ENCODE measurements at places on chromosomes 5 and 9.

GRCh38 chr9:74498621-74499095, 1.5 kb downstream of the RORB start:
- peak; percentile 31 for DNase-seq

- DNase-seq: no peak
Measured at GRCh38 chr5:172533399-172534228, 79.3 kb upstream of the SH3PXD2B start.

DNA sequence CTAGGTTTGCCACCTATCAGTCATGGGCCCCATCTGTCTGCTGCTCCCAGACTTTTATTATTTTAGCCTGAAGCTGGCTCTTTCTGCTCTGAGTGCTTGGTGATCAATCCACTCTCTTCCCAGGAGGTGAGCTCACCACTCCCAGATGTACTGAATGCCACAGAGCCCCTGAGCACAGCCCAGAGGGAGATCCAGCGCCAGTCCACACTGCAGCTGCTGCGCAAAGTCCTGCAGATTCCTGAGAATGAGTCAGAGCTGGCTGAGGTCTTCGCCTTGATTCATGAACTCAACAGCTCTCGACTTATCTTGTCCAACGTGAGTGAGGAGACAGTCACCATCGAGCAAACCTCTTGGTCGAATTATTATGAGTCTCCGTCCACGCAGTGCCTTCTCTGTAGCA, 36.0 kb downstream of the HMGXB3 start:
- no peak for DNase-seq

DNA sequence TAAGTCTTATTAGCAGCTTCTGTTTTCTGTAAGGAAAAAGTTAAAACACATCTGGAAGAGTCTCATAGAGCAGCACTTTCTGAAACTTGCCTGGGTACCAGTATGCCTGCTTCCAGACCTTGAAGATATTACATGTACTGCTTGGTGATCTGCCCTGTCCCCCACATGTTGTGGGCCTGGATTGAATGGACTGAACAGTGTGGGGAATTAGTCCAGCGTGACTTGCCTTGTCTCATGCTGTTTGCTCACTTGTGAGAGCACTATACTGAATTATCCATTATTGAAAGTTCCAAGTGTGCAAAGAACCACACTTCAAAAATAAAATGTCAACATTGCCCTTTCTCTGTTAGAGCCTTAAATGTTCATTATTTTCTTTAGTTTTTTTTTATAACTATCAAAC, 8.9 kb downstream of the CTNNA1 start:
- DNase-seq: no peak

- no peak for DNase-seq
Measured at GRCh38 chr5:40754381-40755092, 1.2 kb downstream of the TTC33 start.

- no peak for DNase-seq
Measured at GRCh38 chr9:33660772-33661171, 134.6 kb upstream of the PRSS3 start.

GRCh38 chr5:78162253-78162862, 132.1 kb downstream of the AP3B1 start:
- DNase-seq: no peak

- DNase-seq: no peak
Measured at GRCh38 chr9:125593581-125594222, 113.3 kb downstream of the MAPKAP1 start.

DNA sequence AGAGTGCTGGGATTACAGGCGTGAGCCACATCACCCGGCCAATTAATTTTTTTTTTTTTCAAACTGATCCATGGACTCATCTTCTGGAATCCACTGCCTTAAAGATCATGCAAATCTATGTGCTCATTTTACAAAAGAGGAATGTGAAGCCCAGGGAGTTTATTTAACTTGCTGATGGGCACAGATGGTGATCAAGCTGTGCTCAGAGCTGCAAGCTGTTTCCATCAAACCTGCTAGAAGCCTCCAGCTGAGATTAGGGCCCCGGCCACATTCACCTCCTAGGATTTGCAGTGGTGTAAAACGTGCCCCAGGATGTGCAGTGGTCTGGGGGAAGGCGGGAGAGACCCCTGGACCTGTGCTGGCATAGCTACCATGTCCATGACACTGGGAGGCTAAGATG, 56.1 kb upstream of the TUT7 start:
- peak; percentile 53 for DNase-seq

GRCh38 chr9:28651050-28651722, 1077.9 kb upstream of the C9orf72 start:
- no peak for DNase-seq

- peak; percentile 74 for DNase-seq
Measured at GRCh38 chr5:172939071-172939470, 20.2 kb upstream of the RPL26L1 start.

Measured in WTC11 (cell line).